ENCODE measurements at places on chromosomes 4 and X.
A peak's percentile ranks its signal among the peaks of the same experiment; 100 is the strongest.

- DNase-seq = peak; percentile 28
Measured at GRCh38 chr4:131091896-131092295, 1995.9 kb downstream of the C4orf33 start.

- no peak for DNase-seq
Measured at GRCh38 chrX:17440258-17440657, 65.3 kb downstream of the NHS start.

DNA sequence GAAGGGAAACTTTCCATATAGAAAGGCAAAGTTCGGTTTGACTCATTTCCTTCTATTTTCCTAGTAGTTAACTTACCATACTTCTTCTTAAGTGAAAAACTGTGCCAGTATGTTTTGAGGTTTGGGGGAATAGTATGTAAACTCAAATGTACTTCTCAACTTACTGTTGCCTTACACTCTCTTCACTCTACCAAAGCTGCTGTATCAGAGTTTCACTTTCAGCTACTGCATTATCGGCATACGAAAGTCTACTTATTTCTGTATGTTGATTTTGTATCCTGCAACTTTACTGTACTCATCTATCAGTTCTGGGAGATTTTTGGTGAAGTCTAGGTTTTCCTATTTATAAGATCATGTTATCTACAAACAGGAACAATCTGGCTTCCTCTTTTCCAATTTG lies 932.7 kb downstream of the FAT4 start:
- DNase-seq = no peak

GRCh38 chr4:98148856-98149255 lies 5.6 kb upstream of the STPG2 start:
- no peak for DNase-seq

DNA sequence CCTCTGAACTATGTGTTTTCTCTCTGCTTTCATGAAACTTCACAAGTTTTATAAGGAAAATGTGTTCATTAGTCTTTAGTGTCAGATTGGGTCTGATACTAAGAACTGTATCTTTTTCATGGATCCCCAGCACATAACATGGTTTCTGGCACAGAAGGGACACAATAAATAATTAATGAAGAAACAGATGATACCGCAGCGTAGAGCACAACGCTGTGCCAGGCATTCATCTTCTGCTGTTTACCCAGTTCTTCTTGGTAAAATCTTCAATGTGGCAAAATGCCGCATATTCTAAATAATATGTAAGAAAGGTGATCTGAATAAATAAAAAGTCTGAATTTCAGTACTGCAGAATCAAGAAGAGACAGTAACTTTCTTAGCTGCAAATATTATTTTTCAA lies 12.3 kb downstream of the SCARB2 start:
- DNase-seq = no peak

GRCh38 chrX:71622576-71623450 lies 4.5 kb upstream of the CXCR3 start:
- peak; percentile 3 for DNase-seq

- DNase-seq = no peak
Measured at GRCh38 chrX:16526003-16526402, 124.0 kb upstream of the S100G start.

DNA sequence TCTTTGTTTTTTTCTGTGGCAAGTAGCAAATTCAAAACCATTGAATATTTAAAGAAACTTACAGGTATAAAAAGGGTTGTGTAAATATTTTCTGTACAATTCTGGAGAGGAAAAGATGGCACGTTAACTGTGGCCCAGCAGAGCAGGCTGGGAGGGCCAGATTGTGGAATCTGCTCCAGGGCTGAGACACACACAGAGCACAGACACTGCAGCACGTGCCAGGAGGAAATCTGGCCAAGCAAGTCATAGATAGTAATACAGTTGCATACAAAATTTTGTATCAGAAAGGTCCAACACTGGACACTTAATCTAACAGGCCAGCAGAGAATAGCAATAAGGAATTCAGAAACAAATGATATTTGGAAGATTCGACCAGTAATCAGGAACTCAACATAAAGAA lies 763.7 kb downstream of the PDHA2 start:
- DNase-seq = no peak

- DNase-seq = no peak
Measured at GRCh38 chr4:146207410-146207809, 6.9 kb upstream of the REELD1 start.

- no peak for DNase-seq
Measured at GRCh38 chr4:141919649-141920048, 283.3 kb downstream of the IL15 start.

- DNase-seq = no peak
Measured at GRCh38 chr4:137266511-137266910, 265.8 kb downstream of the PCDH18 start.

GRCh38 chr4:184100297-184100885 lies 117.3 kb downstream of the ENPP6 start:
- DNase-seq = no peak

GRCh38 chrX:32397562-32398216 lies 813.7 kb downstream of the DMD start:
- DNase-seq = no peak

GRCh38 chr4:157961229-157961990 lies 211.4 kb downstream of the GASK1B start:
- DNase-seq = no peak

DNA sequence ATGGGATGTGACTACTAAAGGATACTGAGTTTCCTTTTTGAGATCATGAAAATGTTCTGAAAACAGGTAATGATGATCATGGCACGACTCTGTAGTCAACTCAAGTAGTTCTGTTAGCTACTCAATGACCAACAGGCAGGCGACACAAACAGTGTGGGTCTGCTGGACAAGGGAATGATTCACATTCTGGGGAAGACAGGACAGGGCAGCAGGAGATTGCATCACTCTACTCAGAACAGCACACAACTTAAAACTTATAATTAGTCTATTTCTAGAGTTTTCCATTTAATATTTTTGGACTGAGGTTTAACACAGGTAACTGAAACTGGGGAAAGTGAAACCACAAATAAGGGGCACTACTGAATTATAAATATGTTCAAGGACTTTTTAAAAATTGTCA lies 365.2 kb downstream of the PRDM5 start:
- no peak for DNase-seq

DNA sequence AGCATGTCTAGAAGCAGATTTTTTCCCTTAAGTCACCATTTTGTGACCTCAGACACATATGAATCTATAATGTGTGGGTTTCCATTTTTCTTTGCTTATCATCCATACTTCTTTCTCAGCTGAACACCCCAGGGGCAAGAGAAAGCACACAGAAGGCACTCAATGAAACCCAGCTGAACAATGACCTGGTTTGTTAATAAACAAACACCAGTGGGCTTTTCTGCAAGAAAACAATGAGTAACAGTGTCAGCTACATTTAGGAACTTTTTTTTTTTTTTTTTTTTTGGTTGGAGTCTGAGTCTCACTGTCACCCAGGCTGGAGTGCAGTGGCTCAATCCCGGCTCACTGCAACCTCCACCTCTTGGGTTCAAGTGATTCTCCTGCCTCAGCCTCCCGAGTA lies 40.7 kb upstream of the KLF3 start:
- DNase-seq = no peak

DNA sequence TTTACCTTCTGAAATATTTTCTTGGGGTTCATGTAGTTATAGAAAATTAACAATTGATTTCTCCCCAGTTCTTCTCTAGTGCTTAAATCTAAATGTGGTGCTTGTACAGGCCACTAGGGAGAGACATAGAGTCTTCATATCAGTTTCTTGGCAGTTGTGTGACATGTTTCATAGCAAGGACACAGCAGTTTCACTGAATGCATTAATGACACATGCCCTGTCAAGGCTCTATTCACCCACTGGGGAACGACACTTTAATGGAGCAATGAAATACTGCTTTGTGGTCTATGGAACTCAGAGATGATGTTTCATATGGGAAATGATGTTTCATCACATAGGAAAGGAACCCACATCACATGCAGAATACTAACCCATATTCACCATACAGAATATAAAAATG lies 2.8 kb downstream of the VEGFC start:
- DNase-seq = peak; percentile 57

DNA sequence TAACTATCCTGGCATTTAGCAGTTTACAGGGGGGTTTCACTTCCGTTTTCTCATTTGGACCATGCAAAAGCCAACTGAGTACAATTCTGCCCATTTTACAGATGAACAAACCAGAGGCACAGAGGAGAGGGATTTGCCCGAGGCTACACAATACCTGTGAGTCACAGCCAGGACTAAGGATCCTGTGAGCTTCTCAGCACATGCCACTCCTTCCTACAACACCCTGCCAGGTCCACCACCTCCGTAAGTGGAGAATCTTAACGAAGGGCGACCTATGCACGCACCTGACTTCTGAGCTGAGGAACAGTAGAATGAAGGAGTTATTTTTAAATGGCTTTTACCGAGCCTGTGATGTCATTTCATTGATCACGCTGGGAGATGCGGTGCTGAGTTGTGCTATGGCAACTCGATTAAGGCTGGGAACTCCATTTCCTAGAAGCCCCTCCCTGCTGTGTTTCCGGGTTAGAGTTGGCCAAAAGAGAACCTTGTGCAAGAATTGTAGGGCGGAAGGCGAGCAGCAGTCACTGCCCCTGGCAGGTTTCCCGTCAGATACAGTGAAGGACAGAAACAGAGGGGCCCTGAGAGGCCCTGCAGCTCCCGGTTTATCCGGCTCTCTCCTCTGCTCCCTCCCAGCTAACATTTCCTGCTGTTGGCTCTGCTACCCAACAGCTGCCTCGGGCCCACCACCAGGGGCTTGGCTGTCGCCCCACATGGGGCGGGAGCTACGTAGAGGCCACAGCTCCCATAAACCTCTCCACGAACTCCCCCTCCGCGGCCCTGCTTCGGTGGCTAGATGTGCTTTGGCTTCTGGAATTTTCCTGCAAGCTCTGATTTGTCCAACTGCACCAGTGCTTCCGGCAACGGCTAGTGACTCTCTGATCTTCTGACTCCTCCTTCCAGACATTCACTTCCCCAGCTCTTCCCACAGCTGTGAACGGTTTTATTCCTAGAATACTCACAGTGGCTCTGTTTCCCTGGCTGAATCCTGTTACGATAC lies 75.1 kb upstream of the USP9X start:
- DNase-seq = peak; percentile 18

GRCh38 chrX:26581091-26581490 lies 365.1 kb downstream of the MAGEB5 start:
- no peak for DNase-seq

GRCh38 chr4:152929888-152930287 lies 6.2 kb upstream of the FHDC1 start:
- DNase-seq = no peak

DNA sequence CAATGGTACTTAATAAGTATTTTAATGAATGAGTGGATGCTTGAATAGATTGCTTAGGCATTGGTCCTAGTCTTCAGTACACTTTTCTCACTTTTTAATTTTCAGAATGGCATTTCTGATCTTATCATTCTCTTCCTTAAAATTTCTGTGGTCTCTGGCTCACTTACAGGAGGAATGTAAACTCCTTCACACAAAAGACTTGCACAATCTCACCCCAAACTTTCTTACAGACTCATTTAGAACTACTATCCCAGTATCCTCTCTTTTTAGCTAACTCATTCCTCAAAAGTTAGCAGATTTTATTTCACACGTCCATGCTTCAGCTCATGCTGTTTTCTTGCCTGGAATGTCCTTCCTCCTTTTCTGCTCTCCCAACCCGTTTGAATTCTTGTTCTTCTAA lies 350.1 kb downstream of the GRXCR1 start:
- DNase-seq = no peak

DNA sequence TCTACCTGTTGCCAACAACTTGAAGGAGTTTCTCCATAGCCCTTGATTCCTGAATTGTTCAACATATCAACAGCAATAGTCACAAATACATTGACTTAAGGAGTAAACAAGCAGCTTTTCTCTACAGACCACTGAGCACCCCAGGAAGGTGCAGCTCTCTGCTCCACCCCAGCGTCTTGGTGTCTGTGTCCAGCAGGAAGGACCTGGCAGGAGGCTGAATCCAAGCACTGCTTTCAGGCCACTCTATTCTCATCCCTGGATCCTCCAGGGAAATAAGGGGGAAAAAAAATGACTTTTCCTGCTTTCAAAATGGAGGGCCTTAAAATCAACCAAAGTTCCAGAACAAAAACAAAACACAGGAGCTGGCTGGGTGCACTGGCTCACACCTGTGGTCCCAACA lies 160.3 kb upstream of the MAB21L2 start:
- DNase-seq = no peak

DNA sequence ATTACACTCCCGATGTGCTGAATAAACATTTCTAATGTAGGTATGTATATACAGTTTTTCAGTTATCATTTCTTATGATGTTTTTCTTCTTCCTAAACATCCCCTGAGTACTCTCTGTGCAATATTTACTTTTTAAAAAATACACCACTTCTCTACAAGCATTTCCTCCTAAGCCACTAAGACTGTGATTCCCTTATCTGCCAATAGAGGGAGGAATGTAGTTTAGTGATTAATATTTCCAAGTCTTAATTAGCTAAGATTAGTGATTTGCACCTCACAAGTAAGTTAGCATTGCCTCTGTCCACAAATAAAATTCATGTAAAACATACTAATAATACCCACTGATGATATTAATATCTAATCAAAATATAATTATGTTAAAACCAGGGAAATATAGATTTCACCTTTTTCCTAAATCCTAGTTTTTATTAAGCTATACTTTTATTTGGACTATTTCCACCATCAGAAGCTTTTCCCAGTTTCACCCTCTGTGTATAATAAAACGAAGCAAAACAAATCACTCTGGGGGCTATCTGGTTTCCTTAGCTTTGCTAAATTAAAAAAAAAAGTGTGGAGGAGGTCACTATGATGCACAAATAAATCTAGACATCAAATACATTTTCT lies 909.1 kb downstream of the FAT4 start:
- DNase-seq = peak; percentile 13

GRCh38 chr4:31366041-31366440 lies 645.9 kb downstream of the PCDH7 start:
- peak; percentile 56 for DNase-seq

DNA sequence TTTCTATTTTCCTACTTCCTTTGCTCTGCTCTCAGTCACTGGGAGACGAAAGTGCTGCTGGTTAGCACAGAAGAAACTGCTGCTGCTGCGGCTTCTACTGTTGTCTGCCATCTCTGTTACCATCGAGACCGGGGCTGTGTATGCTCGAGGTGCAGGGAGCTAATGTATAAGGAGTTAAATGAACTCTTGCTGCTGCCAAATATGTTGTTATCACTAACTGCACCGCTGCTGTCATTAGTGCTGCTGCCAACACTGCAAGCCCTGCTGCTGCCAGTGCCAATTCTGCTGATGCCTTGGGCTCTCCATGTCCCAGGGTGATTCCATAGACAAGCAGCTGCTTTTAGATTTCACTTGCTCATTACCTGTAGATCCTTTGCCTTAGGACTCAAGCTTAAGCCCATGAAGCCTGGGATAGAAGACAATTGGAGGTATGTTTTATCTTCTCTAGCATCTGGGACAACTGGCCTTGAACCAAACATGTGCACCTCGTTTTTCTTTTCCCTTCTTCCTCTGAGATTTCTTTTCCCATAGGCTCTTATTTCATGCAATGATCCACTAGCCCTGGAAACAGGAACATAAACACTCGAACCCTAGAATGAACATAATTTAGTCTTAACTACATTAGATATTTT lies 107.8 kb downstream of the CCSER1 start:
- DNase-seq = no peak
